Stimulated activated CD8-positive, alpha-beta memory T cell treated with anti-CD3 and anti-CD28 coated beads, Interleukin-15, amount 100 ng/mL, for 4 hours (primary cell): ENCODE measurements at places on chromosomes 3 and 15.

GRCh38 chr3:194727435-194728128 lies 41.9 kb downstream of the FAM43A start:
- DNase-seq, result no peak

DNA sequence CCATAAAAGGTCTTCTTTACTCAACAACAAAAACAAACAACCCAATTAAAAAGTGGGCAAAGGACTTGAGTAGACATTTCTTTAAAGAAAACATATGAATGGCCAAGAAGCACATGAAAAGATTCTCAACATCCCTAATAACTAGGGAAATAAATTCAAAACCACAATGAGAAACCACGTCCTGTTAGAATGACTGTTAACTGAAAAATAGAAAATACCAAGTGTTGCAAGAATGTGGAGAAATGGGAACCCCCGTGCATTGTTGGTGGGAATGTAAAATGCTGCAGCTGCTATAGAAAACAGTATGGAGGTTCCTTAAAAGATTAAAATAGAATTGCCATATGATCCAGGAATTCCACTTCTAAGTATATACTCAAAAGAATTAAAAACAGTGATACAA lies 34.8 kb downstream of the NMNAT3 start:
- DNase-seq, result no peak

GRCh38 chr3:36477655-36478054 lies 97.4 kb downstream of the STAC start:
- DNase-seq, result no peak

DNA sequence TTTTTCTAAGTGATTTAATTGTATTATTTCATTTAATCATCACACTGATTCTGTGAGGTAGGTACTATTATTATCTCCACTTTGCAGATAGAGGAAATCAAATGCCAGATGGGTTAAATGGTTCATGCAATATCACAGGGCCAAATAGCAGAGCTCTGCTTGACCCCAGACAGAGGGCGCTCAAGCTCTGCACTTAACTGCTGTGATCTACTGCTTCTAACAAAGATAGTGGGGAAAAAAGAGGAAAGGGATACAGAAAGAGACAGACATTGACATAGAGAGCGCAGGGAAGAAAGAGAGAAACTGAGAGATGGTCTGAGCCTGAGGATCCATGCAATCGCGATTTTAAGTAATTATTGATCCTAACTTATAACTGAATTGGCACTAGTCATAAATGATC lies 279.1 kb upstream of the THRB start:
- no peak for DNase-seq

GRCh38 chr3:143060906-143061305 lies 58.7 kb upstream of the CHST2 start:
- DNase-seq, result no peak

DNA sequence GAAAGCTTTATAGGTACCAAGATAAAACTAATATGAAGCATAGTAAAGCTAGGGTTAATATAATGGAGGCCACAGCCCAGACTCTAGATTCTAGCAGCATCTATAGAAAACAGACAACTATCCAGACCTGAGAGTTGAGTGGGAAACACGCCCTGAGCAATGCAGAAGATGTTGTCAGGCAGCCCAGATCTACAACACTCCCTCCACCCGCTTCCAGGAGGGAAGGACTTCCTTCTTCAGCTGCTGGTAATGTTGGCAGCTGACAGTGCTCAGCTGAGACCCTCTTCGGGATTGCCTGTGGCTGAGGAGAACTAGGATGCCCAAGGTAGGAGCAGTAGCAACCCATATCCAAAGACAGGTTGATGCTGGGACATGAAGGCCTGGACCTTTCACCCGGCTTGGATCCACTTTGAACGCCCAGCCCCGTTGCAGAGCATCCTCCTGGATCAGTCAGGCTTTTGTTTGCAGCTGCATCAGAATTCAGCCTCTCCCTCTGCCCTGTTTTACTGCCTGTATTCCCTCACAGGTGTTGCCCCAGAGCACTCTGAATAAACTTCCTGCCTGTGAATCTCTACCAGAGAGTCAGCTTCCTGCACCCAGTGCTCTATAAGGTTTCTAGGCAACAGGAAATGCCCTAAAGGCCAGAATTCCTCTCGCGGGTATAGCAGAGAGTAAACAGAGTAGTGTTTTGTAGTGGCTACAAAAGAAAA lies 174.7 kb upstream of the IL12A start:
- no peak for DNase-seq

GRCh38 chr3:55842204-55842603 lies 355.1 kb upstream of the WNT5A start:
- no peak for DNase-seq

DNA sequence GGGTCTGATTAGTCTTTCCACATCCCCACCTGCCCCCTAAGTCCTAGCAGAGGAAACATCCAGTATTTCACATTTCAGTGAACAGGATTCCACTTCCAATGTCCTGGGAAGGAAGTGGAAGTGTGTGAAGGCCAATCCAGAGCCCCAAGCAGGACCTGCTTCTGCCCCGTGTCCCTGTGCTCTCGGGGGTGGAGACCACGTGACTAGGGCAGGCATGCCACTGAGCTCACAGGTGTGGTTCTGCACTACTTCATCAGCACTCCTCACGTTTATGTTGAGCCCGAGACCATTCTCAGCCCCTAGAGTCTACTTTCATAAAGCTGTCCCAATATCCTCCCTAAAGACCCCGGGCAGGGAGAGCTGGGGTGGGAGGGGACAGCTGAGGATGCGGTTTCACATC lies 84.3 kb downstream of the RAB11A start:
- no peak for DNase-seq

DNA sequence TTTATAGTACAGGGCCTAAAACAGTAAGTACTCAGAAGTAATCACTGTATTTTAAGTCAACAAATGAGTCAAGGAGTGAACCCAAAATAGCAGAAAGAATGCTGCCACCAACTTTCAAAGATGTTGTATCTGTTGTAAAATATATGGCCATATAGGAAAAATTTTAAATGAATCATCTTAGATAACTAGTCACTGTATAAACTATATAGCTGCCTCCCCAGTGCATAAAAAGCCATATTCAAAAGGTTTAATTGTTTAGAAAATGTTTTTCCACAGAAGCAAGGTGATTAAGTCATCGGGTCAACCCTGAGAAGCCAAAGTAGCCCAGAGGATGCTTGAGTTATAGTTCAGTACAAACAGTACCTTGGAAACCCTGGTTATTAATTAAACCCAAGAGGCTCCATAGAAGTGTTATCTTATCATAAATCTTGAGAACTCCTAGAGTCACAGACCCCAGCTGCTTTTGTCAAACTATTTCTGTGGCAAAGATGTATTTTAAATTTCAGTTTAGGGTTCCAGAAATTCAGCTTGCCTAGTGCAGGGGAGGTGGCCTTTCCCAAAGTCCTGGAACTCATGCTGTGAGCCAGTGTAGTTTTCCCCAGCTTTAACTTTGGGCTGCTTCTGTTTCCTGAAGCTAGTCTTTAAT lies 39.2 kb downstream of the MBNL1 start:
- DNase-seq, result no peak

DNA sequence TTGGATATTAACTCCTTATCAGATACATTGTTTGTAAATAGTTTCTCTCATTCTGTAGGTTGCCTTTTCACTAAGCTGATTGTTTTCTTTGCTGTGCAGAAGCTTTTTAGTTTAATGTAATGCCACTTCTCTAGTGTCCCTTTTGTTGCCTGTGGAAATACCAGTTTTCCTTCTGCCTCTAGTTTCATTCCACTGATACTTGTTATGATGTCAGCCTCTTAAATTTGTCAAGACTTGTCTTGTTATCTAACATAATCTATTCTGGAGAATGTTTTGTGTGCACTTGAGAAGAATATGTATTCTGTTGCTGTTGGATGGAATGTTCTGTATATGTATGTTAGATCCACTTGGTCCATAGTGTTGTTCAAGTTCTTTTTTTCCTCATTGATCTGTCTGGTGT lies 18.0 kb upstream of the CEP152 start:
- DNase-seq, result no peak

- no peak for DNase-seq
Observed at GRCh38 chr3:30011237-30011803, 595.1 kb upstream of the TGFBR2 start.

DNA sequence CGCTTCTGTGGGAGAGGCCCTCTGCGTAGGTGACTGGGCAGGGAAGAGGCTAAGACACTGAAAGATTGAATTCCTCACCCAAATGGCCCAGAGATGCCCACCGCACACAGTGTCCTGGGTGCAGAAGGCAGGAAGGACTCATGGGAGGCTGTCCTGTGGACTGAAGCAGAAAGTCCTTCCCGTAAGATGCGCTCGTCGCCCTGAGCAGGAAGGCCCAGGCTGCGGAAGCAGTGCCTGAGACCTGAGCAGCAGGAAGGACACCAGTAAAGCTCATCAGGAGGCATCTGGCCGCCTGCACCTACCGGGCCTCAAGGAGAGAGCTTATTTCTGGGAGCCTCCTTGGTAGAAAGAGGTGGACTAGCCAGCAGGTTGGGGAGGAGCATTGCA lies 3.3 kb downstream of the PAK6 start:
- DNase-seq, result no peak

- no peak for DNase-seq
Observed at GRCh38 chr15:60781211-60781713, 302.3 kb upstream of the ICE2 start.

- no peak for DNase-seq
Observed at GRCh38 chr3:28564211-28564610, 215.6 kb upstream of the AZI2 start.

DNA sequence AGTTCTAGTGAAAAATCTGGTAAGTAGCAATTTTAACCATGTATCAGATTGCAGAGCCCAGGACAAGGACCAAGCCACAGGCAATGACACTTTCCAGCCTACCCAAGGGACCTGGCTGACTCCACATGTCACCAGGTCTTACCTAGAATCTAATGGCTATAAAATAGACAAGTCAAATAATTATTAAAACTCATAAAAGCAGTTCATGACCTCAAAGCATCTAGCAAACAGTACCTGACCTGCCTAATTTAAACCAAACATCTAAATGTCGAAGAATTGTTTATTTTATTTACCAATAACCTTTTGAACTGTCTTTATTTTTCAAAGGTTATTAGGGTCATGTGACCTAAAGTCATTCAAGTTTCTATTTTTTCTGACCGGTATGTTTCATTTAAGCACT lies 35.6 kb upstream of the MKRN3 start:
- DNase-seq, result no peak

GRCh38 chr3:38634111-38634510 lies 15.4 kb downstream of the SCN5A start:
- DNase-seq, result no peak

GRCh38 chr15:78130466-78131294 lies 565 bp downstream of the CIB2 start:
- DNase-seq, result no peak

GRCh38 chr3:54342676-54343075 lies 220.3 kb downstream of the CACNA2D3 start:
- DNase-seq, result no peak

DNA sequence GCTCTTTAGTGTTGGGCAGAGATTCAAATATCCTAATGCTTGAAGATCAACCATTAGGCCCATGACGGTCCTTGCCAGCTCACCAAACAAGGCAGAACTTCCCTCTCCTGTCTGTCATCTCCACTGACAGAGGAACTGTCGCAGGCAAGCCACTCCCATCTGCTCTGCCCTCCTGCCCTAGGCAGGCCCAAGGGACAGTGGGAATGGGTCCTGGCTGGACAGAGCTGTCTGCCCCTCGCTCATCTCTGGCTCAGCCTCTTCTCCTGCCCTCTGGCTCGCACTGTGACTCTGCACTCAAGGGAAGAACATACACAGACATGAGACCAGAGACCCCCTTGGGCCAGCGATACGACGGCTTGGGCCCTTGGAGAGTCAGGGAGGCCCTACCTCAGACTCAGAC lies 7.6 kb upstream of the MUSTN1 start:
- DNase-seq, result no peak

- no peak for DNase-seq
Observed at GRCh38 chr15:69100821-69101220, 59.6 kb upstream of the GLCE start.

GRCh38 chr3:172640751-172641150 lies 70.1 kb downstream of the NCEH1 start:
- no peak for DNase-seq

DNA sequence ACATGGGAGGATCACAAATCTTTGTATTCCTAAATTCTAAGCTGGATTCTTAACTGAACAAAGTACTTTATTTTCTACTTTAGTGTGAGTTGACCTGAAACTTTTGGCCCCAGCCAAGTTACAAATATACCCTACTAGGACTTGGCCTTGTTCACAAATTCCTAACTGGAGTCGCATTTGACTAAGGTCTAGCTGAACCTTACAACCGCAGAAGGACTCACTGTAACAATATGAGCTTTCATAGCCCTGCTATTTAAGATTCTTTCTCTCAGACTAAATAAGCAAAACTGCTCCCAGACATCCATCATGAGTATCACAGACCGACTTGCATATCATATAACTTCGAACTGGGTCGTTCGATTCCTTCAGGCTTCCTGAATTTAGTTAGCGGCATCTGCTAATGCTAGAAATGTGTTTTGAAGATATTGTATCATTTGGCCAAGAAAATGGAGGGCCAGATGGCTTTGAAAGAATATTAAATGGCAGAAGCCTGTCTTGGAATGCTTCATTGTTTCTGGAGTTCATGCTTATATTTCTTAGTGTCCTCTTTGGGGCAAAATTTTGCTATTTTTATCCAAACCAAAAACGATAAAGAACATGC lies 28.4 kb upstream of the ADAMTS9 start:
- DNase-seq, result no peak

DNA sequence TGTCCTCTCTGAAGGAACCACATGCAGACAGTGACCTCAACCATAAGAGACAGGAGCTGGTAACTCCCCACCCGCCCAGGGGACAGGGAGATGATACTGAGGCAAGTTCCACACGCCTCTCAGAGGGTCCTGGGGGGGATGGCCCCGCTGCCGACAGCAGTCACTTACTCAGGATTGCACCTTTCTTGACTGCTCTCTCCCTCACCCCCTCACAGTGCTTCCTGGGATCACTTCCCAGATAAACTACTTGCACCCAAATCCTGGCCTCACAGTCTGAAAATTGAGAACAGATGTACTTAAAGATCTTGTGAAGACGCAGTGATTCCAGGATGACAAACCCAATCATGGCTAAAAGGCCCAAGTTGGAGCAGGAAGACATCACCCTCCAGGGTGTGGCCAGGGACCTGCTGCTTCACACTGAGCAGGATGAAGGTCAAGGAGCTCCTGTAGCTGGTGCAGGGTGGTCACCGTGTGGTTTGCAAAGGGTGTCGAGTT lies 207.6 kb downstream of the ADAMTS17 start:
- DNase-seq, result no peak

DNA sequence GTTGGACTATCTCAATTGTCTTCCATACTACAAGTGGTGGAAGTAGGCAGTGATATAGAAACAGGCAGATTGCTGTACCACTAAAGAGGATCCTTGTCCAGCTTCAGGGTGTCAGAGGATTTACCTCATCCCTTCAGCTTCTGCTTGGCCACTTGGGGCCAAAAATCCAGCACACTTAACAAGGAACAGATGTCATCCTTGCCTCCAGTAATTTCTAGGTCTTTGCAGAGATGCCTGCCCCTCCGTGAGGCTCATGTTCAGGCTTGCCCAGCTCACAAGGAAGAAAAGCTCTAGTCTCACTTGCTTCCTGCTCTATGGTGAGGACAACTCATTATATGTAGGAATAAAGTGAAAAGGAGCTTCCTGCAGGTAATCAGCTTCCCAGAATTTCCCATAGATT lies 510.3 kb downstream of the EPHA3 start:
- DNase-seq, result no peak

GRCh38 chr3:14657579-14657978 lies 6.0 kb downstream of the CCDC174 start:
- DNase-seq, result no peak

- no peak for DNase-seq
Observed at GRCh38 chr3:43866529-43867353, 176.0 kb downstream of the ABHD5 start.
